ENCODE measurements at places on chromosomes 7 and 10.

GRCh38 chr7:81154565-81154964, 235.7 kb upstream of the SEMA3C start:
- no peak for DNase-seq

DNA sequence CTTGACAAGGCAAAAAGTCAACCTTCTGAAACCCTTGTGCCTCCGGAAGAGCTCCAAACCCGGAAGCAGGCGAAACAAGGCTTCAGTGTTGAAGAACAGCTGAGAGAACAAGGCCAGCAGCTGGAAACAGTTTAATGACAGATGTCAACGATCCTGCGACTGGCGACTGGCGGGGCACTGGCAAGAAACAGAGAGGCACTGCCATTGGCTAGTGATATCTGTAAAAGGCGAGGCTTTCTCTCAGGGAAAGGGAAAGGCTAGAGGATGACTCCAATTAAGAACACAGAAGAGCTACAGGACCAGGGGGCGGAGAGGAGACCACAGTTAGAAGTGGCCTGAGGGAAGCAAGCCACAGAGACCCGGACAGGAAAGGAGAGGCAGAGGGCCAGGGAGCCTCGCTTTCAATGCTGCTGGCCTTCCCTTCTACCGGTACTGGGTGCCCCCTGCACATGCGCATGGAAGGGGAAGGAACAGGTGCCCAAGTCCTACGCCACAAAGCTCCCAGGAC, 19.4 kb downstream of the ITGB1 start:
- DNase-seq, result no peak

DNA sequence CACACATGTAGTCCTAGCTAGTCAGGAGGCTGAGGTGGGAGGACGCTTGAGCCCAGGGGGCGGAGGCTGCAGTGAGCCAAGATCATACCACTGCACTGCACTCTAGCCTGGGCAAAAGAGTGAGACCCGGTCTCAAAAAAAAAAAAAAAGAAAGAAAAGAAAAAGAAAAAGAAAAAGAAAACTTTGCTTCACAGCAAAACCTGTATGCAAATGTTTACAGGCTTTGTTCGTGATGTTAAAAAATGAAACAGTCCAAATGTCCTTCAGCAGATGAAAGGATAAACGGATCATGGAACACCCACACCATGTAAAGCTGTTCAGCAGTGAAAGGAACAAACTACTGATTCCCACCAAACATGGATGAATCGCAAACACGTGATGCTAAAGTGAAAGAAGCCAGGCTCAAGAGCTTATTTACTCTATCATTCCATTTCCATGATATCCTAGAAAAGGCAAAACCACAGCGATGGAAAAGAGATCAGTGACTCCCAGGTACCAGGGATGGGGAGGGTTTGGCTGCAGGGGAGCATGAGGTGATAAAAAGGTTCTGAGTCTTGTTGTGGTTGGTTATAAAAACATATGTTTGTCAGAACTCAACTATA, 15.1 kb downstream of the LRRC20 start:
- DNase-seq, result no peak

- peak; percentile 10 for DNase-seq
These were observed 115.8 kb upstream of the ITGB1 start for GRCh38 chr10:33073641-33074415.

DNA sequence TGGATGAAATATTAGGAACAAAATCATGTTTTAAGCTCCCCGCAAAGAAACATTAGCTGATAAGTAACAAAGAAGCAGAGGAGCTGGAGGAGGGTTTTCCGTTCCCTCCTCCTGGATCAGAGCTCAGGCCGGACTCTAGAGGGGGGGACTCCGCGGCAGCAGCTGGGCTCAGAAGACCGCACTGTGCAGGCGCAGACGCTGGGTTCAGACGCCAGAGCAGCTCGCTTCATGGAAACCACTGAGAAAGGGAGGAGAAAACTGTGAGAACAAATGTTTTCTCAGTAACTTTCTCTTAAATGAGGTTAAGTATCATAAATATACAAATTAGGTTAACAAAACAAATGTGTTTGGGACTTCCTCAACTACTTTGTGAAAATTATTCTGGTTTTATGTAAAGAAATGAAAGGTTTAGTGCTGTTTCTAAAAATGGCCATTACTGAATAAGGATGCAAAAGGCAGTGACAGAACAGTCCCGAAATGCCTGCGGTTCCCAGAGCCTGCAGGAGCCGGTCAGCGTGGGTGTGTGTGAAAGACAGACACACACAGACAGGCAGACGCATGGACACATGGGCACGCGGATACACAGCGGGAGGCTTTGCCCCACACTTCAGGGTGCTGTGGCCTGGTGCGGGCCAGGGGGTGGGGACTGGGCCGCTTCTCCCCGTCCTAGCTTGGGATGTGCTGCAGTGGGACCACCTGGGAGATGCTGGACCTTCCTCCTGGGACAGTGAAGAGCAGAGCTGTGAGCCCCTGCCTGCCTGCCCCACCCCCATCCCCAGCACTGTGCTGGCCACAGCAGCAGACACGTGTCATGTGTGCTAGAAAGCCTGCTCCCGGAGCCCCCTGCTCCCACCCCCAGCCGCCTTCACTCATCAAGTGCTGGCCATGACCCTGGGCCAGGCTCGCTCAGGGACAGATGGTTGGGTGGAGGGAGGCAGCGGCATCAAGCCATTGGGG, 20.3 kb upstream of the ADGRA1 start:
- no peak for DNase-seq

DNA sequence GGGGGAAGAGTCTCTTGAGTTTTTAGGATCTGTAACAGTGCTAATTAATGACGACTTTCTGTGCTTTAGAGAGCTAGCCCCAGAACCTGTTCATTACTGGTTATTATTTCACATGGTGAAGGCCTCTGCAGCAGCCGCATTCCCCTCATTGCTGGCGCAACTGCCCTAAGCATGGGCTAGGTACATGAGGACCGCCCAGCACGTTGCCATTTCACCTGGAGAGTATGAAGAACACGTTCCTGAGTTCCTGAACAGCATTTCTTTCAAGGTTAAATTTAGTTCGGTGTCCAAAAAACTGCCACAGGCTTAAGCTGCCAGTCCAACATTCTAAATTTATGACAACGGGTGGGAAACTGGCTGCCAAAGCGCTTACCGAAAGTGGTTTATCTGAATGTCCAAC, 177.0 kb downstream of the DNAH11 start:
- no peak for DNase-seq

DNA sequence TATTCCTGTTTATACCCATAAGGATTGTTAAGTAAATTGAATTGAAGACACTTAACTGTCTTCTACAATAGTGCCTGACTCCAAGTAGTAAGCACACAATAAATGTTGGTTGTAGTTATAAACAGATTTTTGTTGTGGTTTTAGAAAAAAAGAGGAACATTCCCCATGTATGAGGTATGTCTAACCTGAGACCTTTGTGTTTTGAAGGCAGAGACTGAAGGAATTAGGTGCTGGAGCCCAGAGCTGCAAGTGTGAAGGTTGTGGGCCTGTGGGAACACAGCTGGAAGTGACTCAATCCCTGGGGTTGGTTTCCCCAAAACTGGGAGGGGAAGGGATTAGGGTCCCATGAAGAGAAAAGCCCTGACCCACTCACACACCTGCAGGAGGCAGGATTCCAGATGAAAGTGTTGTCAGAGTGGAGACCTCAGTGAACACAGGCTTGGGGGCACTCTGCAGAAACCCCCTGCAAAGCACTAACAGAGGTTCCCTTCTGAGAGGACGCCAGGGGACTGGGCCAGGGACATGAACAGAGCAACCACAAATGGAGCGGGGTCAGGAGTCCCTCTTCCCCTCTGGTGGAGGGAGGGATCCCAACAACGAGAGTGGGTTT, 265.1 kb upstream of the KLF14 start:
- no peak for DNase-seq

DNA sequence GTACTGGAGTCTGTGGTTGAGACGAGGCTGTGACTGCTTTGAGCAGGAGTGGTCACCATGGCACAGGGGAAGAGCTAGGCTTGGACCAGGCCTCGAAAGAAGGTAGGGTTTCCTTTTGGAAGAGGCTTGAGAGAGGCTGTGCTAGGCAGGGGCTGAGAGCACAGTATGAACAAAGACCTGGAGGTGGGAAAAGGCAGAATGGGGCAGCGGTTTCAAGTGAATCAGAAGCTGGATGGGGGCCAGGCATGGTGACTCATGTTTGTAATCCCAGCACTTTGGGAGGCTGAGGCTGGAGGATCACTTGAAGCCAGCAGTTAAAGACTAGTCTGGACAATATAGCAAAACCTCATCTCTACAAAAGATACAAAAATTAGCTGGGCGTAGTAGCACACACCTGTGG, 65.9 kb downstream of the CLIP2 start:
- no peak for DNase-seq

- DNase-seq, result no peak
These were observed 387.8 kb downstream of the SEMA3D start for GRCh38 chr7:84799106-84799505.

DNA sequence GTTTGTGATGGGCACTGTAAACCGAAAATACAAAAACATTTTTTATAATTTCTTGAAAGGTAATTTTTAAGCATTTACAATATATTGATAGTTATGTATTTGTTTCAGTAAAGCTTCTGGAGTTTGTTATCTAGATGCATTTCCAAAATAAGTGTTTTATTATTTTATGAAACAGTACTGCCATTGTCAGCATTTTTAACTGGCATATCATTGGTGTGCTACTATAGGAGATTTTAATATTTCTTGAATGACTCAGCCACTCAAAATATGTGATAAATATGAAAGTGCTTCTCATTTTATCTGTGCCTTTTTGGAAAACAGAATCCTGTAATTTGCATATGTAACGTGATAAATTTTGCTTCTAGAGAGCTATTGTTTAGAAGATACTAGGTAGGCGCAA, 97.9 kb downstream of the ANKIB1 start:
- DNase-seq, result no peak

GRCh38 chr10:93580828-93581227, 14.4 kb downstream of the FFAR4 start:
- DNase-seq, result no peak

DNA sequence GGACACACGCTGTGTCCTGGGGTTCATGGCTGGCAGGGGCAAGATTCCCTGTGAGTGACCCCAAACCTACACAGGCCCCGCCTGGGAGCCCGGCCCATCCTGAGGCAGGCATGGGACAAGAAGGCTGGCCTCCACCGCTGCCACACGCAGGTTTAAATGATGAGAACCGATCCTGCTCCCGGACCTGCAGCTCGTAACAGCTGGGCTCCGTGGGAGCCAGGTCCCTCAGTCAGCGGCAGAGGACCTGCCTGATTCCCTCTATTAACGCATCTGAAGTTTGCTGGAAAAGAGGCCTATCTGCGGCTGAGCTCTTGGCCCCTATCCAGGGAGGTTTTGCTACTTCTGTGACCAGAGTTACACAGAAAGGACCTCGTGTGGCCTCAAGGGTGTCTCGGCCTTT, 112.3 kb downstream of the VIPR2 start:
- DNase-seq, result no peak

GRCh38 chr10:130747356-130747755, 564.2 kb downstream of the TCERG1L start:
- no peak for DNase-seq

DNA sequence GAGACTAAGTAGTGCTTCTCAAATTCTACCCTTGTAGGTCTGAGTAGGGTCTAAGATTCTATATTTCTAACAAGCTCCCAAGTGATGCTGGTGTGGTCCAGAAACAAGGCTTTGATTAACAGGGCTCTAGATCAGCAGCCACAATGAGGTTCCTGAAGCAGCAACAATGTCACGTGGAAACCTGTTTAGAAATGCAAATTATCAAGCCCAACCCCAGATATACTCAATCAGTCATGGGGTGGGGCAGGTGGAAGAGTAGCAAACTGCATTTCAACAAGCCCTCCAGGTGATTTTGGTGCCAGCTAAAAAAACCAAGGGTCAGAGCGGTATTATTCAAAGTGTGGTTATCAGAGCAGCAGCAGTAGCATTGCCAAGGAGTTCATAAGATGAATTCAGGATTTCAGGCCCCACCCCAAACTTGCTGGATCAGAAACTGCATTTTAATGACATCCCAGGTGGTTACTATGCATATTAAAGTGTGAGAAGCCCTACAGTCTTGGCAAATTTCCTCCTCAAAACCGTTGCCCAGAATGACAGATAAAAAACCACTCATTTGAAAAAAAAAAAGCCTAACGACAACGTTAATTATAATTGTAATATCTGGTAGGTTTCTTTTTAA, 199.2 kb downstream of the AHR start:
- DNase-seq, result no peak

DNA sequence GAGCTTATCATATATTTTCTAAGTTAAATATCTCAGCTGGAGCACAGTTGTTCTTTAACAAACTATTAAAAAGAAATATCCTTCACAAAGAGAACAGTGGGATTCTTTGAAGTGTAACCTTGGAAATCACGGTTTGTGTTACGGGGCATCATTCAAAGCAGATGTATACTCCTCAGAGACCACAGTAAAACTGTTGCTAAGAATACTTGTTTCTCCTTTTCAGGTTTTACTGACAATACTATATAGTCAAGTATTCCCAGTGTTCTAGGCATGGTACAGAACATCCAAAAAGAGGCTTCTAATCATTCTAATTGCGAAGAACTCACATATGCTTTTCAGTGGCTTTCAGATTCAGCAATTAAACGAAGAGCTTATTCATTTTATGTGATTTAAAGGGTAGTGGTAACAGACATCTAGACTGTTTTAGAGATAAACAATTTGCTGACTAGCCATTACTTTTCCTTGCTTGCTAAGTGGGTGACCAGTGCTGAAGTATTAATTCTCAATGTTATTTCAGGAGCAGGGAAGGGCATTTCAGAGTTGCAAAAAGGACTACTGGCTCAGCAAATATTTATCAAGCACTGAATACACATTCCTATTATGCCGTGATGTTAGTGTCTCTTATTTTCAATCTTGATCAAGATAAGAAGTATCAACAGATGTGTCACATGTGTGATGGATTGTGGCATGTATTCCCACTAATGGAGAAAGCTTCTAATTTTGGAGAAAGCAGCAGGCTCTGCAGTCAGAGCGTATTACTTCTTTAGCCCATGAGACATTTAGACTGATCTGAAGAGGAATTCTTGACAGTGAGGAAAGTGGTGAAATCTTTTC, 236.8 kb downstream of the RNLS start:
- DNase-seq, result no peak

DNA sequence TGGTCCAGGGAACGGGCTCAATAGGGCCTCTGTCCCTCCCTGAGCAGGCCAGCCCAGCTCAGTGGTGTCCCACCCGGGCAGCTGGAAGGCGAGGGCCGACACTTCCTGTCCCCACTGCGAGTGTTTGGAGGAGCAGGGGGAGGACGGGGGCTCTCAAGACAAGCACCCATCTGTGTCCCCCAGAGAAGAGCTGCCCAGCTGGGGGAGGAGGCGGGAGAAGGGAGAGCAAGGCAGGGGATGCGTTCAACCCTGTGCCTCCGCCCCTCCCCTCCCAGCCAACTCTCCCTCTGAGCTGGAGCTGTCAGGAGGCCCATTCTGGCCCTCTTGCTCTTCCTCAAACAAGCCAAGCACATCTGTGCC, 35.7 kb downstream of the ZCCHC24 start:
- no peak for DNase-seq

DNA sequence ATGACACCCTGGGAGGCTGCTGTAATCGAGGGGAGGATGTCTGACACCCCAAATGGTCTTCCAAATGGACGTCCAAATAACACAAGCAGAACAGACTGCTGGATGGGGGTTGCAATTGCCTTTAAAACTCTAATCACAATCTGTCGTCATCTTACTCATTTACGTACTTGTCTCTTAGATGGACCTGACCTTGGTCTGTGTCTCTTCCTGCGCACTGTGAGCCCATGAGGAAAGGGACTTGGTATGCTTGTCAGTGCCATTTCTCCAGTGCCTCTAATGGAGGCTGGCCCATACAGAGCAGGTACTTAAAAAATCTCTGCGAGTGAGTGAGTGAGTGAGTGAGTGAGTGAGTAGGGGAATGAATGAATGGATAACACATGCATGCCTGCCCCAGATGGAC, 93.3 kb downstream of the DLG5 start:
- no peak for DNase-seq

All from activated CD4-positive, alpha-beta T cell treated with anti-CD3 and anti-CD28 coated beads, Interleukin-10, Interleukin-2, amounts not matched to agents 100 ng/mL and 50 ng/mL, durations not matched to agents 16 hours and 8 hours (primary cell).